ENCODE measurements at places on chromosomes 4 and X. TPM values are rescaled to one million over a fixed set of nuclear protein-coding genes. Genes with fewer than 3 reads are reported as not detected.

- no peak for DNase-seq
Observed at GRCh38 chrX:35858906-35859305, 60.6 kb upstream of the CFAP47 start.

- no peak for DNase-seq
Observed at GRCh38 chr4:112348488-112349158, 51.5 kb downstream of the ALPK1 start.

- no peak for DNase-seq
Observed at GRCh38 chrX:53678667-53679066, 7.9 kb downstream of the HUWE1 start.

GRCh38 chr4:48329976-48330375, 11.4 kb upstream of the SLAIN2 start:
- DNase-seq: no peak

DNA sequence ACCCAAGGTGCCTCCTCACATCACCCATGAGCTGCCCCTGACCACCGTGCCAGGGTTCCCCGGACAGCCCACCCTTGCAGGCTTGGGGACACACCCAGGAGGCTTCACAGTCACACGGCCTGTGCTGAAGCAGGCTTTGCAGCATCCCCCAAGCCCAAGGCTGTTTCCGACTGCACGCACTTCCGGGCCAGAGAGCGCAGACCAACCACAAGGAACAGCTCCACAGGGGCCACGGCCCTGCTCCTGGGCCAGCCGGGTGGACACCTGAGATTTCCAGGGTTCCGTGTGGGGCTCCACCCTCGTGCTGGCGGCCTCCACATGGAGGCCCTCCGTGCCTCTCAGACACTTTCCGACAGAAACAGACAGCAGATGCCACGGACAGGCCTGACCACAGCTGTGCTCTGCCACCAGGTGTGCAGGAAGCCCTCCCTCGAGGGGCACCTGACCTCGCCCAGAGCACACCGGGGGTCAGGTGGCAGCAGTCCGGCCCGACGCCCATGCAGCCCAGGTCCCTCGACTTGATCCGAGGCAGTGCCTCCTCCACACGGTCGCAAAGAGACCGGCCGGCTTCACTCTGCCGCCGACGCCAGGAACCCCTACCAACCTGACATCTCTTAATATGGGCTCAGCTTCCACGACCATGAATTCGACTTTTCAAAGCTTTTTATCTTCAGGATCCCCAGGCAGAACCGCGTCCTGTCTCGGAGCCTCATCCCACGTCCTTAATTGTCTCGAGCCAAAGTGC, 8.0 kb downstream of the CTBP1 start:
- no peak for DNase-seq

CDKL5 gene
- 0.95 TPM for polyA plus RNA-seq

CT45A10 gene
- polyA plus RNA-seq: not detected

GUCY1A1 gene
- not detected for polyA plus RNA-seq

GLRA3 gene
- not detected for polyA plus RNA-seq

GYPA gene
- polyA plus RNA-seq: not detected
